Endothelial cell of umbilical vein (primary cell): ENCODE measurements at places on chromosomes 5 and 9.

DNA sequence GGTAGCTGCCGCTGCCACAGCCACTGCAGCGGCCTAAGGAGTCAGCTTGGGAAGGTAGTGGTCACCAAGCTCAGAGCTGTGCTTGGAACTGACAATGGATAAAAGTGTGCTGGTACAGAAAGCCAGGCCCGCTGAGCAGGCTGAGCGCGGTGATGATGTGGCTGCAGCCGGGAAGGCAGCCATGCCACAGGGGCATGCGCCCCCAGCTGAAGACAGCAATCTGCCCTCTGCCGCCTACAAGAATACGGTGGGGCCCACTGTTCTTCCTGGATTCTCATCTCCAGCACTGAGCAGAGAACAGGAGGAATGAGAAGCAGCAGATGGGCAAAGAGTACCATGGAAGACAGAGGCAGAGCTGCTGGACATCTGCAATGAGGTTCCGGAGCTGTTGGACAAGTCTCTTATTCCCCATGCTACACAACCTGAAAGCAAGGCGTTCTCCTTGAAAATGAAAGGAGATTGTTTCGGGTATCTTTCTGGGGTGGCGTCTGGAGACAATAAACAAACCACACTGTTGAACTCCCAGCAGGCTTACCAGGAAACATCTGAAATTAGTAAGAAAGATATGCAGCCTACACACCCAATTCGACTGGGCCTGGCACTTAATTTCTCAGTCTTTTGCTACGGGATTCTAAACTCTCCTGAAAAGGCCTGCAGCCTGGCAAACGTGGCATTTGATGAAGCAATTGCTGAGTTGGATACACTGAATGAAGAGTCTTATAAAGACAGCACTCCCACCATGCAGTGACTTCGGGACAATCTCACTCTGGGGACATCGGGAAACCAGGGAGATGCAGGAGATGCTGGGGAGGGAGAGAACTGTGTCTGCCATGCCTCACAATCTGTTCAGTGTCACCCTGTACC is 22.8 kb upstream of the ANKRD18A start:
- no peak for DNase-seq

DNA sequence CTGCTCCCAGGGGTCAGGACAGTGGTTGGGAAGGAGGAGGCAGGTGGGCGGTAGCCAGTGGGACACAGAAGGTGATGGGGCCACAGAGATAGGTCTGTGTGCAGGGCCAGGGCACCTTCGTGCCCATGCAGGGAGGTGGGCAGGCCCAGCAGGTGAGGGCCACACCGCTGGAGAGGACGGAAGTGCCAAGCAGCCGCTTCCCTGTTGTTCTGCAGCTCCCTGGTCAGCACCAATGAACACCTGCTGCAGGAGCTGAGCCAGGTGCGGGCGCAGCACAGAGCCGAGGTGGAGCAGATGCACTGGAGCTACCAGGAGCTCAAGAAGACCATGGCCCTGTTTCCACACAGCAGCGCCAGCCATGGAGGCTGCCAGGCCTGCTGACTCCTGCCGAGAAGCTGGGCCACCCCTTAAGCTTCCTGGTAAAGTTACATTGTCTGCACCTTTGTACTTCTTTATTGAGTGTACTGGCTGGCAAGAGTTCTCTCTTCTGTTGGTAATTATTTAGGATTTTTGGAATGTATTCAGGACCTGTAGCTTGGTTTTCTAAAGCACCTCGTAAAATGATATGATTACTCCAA is 40.3 kb downstream of the TPPP start:
- no peak for DNase-seq

- no peak for DNase-seq
Measured at GRCh38 chr5:81948349-81948748, 23.5 kb upstream of the ATG10 start.

- DNase-seq = no peak
Measured at GRCh38 chr9:112080831-112081542, 94.1 kb downstream of the SUSD1 start.

DNA sequence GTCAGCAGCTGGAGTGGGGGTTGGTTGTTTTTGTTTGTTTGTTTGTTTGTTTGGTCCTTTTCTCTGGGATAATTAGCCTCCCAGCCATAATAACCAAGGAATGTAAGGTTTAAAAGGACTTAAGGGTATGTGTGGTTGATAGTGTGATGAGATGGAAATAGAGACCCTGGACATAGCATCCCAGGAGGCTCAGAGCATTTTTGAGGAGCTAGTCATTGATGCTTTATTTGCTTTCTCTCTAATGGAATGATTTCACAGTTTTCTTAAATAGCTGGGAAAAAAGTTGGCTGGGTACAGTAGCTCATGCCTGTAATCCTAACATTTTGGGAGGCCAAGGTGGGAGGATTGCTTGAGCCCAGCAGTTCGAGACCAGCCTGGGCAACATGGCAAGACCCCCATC is 45.1 kb downstream of the TTC1 start:
- DNase-seq = no peak

- no peak for DNase-seq
Measured at GRCh38 chr9:124622882-124623281, 115.7 kb upstream of the NR5A1 start.

GRCh38 chr9:130042406-130042884 is 544 bp downstream of the FNBP1 start:
- DNase-seq = no peak

- no peak for DNase-seq
Measured at GRCh38 chr9:74293479-74293878, 203.7 kb upstream of the RORB start.

- DNase-seq = no peak
Measured at GRCh38 chr9:84070590-84070989, 90.0 kb downstream of the RMI1 start.

- no peak for DNase-seq
Measured at GRCh38 chr5:140055152-140055551, 12.1 kb upstream of the NRG2 start.

- DNase-seq = no peak
Measured at GRCh38 chr5:58544195-58544594, 38.7 kb upstream of the RAB3C start.

- DNase-seq = peak; percentile 20
Measured at GRCh38 chr9:123338710-123339665, 17.0 kb upstream of the CRB2 start.

DNA sequence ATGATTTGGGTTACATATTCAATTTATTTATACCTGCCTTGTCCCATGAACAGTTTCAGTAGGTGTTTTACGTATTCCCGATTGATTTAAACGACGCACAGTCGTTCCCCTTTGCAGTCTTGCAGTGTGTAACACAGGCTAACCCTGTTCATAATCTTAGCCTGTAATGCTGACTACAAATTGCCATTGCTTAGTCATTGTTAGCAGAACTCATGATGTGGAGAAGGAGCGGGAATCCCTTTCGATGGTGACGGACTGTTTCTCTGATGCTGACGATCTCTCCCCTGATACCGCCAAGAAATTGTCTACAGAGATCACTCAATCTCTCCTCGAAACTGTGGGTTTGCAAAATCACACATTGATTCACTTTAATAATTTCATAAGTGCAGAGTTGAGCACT is 93.2 kb downstream of the MRPL36 start:
- DNase-seq = no peak

DNA sequence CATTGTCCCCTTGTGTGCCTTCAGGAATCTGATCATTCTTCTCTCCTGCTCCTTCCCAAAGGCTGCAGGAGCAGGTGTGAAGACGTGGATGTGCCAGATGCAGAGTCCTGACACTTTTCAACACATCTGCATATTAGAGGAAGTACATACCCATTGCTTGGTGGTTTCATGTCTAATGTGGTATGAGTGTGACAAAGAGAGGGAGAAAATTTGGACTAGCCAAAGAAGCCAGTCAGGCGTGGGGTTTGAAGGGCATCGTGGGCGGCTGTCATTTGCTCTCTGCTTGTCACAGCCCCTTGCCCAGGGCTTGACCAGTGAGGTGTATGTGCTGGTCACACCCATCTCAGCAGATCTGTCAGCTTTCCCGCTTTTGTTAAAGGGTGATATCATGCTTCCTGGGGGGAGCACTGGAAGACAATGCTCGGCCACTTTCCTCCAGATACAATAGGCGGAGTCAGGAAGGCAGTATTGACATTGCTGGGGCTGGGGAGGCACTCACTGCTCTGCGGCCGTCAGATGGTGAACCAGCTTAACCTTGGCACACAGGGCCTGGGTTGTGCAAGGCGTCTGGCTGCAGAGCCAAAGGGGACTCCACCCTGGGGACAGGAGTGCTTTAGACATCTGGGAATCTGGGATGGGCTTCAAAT is 8.6 kb downstream of the TEK start:
- peak; percentile 98 for DNase-seq

DNA sequence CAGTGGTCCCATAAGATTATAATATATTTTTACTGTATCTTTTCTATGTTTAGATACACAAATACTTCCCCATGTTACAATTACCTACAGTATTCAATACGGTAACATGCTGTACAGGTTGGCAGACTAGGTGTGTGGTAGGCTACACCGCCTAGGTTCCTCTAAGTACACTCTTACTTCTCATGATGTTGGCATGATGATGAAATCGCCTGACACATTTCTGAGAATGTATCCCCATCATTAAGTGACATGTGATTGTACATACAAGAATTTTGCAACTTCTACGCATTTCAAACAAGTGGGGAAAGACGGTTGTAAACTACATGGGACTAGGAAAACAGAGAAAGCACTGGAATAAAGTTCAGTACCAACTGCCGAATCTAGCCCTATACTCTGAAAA is 53.3 kb downstream of the SETX start:
- DNase-seq = no peak

- no peak for DNase-seq
Measured at GRCh38 chr9:37563806-37564513, 12.2 kb downstream of the FBXO10 start.

DNA sequence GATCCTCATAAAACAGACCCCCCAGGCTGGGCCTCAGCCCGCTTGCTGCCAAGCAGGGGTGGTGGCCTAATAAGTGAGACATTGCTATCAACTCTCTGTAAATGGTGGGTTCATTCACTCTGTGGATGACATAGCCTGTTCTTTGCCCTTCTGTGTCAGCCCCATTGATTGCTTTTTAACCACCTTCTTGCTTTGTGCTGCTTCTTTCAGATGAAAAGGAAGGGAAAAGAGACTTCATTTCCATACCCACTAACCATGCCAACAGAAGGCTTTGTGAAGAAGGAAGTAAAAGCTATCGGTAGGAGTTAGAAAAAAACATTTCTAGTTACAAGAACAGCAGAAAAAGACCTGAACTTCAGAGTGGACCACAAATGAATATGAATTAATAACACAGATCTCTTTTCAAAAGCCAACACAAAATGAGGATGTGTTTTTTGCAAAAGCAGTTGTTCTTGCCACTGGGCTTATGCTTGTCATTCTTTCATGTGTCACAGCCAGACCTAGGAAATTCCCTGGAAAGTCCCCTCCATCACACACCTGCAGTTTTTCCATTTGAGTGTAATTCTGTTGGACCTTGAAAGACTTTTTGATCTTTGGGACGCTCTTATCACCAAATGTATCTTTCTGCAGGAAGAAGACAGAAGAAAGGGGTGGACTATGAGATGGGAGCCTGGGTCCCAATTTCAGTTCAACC is 507.7 kb downstream of the CCDC171 start:
- DNase-seq = no peak

- no peak for DNase-seq
Measured at GRCh38 chr5:80877592-80877991, 82.6 kb upstream of the RASGRF2 start.

DNA sequence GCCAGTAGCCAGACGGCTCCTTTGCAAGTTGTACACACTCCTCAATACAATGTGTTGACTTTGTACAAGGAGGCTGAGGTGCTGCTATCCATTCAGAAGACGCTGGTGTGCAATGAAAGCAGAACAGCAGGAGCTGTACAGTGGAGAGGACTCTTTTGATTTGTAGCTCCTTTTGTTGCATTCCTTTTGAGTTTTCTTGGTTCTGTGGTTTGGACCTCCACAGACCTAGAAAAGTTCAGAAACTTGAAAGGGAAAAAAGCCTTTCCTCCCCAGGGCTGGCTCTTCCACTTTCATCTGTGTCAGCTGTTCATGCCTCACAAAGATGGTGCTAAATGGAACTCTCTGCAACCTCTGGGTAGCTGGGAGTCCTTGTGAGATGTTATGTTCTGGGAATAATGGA is 117.4 kb downstream of the MAT2B start:
- no peak for DNase-seq

DNA sequence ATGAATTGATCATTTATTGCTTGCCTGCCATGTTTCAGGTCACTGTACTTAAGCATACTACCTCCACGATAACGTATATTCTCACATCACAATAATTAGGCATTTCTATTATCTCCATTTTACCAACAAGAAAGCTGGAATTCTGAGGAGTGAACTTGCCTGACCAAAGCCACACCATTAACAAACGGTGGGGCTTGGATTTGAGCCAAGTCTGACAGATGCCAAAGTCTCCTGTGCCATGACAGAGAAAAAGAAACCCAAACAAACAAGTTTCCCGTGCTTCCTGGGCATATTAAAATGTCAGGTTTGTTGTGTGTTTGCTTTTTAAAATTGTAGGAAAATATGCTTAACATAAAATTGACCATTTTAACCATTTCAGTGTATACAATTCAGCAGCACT is 40.8 kb upstream of the KCNV2 start:
- peak; percentile 43 for DNase-seq

DNA sequence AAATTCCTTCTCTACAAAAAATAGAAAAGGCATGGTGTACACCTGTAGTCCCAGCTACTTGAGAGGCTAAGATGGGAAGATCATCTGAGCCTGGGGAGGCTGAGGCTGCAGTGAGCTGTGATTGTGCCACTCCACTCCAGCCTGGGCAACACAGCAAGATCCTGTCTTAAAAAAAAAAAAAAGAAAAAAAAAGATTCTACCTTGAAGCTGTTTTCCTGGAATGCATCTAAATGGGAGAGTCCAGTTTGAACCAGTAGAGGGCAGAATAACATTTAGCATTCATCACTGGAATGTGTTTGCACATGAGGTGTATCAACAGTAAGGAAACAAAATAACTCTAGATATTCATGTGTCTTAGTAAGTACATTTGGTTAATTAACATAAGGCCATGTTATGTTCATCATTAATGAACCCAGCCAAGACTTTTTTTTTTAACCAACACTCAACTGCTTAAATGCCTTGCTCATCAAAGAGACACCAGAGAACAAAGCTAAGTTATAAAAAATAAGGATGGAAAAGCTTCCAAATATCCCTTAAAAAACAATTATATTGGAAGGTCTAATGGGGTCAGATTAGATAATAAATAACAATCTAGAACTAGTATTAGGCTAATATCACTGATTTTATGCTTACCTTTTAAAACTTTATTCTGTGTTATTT is 16.1 kb downstream of the IFNE start:
- peak; percentile 88 for DNase-seq

GRCh38 chr5:10583663-10584572 is 20.0 kb downstream of the ANKRD33B start:
- DNase-seq = no peak

DNA sequence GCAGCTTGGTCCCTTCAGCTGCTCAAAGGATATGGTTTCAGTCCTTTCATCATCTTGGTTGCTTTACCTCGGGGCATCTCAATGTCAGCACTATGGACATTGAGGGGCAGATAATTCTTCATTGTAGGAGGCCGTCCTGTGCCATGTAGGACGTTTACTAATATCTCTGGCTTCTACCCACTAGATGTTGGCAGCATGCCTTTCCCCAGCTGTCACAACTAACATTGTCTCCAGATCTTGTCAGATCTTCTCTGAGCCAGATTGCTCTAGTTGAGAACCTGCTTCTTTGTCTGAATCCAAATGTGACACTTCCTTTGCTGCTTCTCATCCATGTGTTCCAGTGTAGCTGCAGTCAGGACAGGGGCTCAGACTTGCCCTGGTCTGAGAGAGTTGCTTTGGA is 10.3 kb downstream of the PTPA start:
- DNase-seq = no peak
